Brain (organoid and tissue), 16 donors: ENCODE measurements at places on chromosomes 2 and 18. TPM values are rescaled to one million over a fixed set of nuclear protein-coding genes. Genes with fewer than 3 reads are reported as not detected.

The ACOXL gene
- polyA plus RNA-seq: 2.0 TPM

The MC2R gene
- polyA plus RNA-seq: not detected

The PTCD3 gene
- polyA plus RNA-seq: 33.8 TPM

The UGT1A3 gene
- not detected for polyA plus RNA-seq

The CFAP221 gene
- polyA plus RNA-seq: 1.1 TPM

The MYL1 gene
- polyA plus RNA-seq: not detected

The STARD6 gene
- 0.75 TPM for polyA plus RNA-seq

The NPHP1 gene
- polyA plus RNA-seq: 3.6 TPM

The GALNT13 gene
- polyA plus RNA-seq: 1.7 TPM
